WTC11 (cell line): ENCODE measurements at places on chromosomes 7 and 10. TPM values are rescaled to one million over a fixed set of nuclear protein-coding genes. Genes with fewer than 3 reads are reported as not detected.

Gene ETV1
- 74.9 to 81.4 TPM (median 76.6 TPM) in 3 replicates for total RNA-seq

Gene PARD3
- total RNA-seq: 44.9 to 51.8 TPM (median 47.0 TPM) in 3 replicates

GRCh38 chr7:42832667-42833066 lies 79.2 kb downstream of the C7orf25 start:
- DNase-seq: no peak
- no peaks in the 10 kb centered on the region for H3K27me3 ChIP-seq
- H3K36me3 ChIP-seq: peaks cover 10% of the 10 kb centered on the region; the same call in 1 of the 2 replicates

DNA sequence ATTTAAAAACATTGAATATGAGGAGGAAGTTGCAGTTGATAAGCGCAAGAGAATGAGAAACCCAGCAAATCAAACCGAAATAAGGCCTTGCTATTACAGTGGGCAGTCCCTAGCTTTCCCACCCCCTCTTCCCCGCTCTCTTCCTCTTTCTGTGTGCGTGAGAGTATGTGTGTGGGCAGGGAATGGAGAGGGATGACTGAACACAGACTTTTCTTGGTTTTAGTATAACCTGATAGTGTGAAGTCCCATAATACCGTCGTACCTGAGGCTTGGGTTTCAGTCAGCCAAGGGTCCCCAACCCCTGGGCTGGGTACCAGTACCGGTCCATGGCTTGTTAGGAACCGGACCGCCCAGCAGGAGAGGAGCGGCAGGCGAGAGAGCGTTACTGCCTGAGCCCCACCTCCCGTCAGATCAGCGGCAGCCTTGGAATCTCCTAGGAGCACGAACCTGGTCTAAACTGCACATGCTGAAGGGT lies 255.3 kb downstream of the CELF2 start:
- DNase-seq: no peak
- H3K4me1 ChIP-seq: peaks cover 19% of the 10 kb centered on the region
- H3K4me3 ChIP-seq: no peak overlapping the region
- no peaks in the 10 kb centered on the region for H3K27me3 ChIP-seq
- no peaks in the 10 kb centered on the region for H3K36me3 ChIP-seq
